ENCODE measurements at places on chromosomes 6 and 20.

- DNase-seq: no peak
- no peak overlapping the region for H3K27ac ChIP-seq
- H3K4me3 ChIP-seq: no peak overlapping the region
- peaks cover 16% of the 10 kb centered on the region for H3K4me1 ChIP-seq
- no peaks in the 10 kb centered on the region for H3K27me3 ChIP-seq
- H3K36me3 ChIP-seq: peaks cover 44% of the 10 kb centered on the region
Measured at GRCh38 chr6:152160346-152160745, 352.9 kb downstream of the ESR1 start.

DNA sequence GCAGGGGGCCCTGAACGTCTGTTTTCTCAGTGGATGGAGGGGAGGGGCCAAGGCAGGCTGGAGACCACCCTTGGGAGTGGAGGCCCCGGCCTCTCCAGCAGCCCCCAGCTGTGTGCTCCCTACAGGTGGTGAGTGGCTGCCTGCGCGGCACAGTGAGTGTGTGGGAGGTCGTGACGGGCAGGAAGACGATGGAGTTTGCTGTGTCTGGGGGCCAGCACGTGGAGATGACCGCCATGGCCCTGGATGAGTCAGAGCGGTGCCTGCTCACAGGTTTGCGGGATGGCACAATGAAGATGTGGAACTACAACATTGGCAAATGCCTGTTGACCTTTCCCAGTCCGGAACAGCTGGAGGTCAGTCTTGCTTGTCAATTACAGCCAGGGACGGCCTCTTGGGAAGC lies 52.6 kb downstream of the EFCAB8 start:
- H3K4me3 ChIP-seq: no peak overlapping the region
- no peak for DNase-seq
- H3K36me3 ChIP-seq: peaks cover 8% of the 10 kb centered on the region
- no peaks in the 10 kb centered on the region for H3K27me3 ChIP-seq
- H3K4me1 ChIP-seq: peaks cover 2% of the 10 kb centered on the region

- H3K4me1 ChIP-seq: peaks cover 46% of the 10 kb centered on the region
- H3K27ac ChIP-seq: peak overlapping the region; percentile 73
- H3K4me3 ChIP-seq: no peak overlapping the region
- peaks cover 20% of the 10 kb centered on the region for H3K27me3 ChIP-seq
- no peaks in the 10 kb centered on the region for H3K36me3 ChIP-seq
Measured at GRCh38 chr20:45318948-45319347, 10.8 kb upstream of the MATN4 start.

DNA sequence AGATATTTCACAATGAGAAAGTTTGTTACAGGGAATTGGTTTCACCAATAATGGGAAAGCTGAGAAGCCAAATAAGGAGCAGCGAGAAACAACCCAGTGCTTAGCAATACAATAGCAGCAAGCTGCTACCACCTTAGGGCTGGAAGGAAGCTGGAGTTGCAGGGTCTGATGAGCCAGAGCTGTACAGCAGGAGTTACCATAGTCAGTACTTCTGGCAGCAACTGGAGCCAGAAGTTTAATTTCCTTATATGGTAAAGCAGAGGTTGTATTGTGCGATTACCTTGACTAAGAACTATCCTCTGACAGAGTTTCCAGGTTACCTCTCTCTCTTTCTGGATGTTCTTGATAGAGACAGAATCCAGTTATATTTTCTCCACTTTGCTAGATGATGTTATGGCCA lies 137.1 kb upstream of the OLIG3 start:
- no peak overlapping the region for H3K27ac ChIP-seq
- peaks cover 9% of the 10 kb centered on the region for H3K4me1 ChIP-seq
- H3K27me3 ChIP-seq: peaks cover 6% of the 10 kb centered on the region
- no peaks in the 10 kb centered on the region for H3K36me3 ChIP-seq
- no peak for DNase-seq

GRCh38 chr6:41372832-41373626 lies 37.6 kb downstream of the NCR2 start:
- no peak for DNase-seq
- peaks cover 90% of the 10 kb centered on the region for H3K27me3 ChIP-seq
- peaks cover 2% of the 10 kb centered on the region for H3K36me3 ChIP-seq
- H3K4me1 ChIP-seq: peaks cover 33% of the 10 kb centered on the region
- no peak overlapping the region for H3K27ac ChIP-seq

- H3K4me1 ChIP-seq: peaks cover 8% of the 10 kb centered on the region
- no peak overlapping the region for H3K27ac ChIP-seq
- peaks cover 11% of the 10 kb centered on the region for H3K27me3 ChIP-seq
- no peak for DNase-seq
- H3K4me3 ChIP-seq: no peak overlapping the region
Measured at GRCh38 chr20:54015496-54015895, 54.9 kb downstream of the BCAS1 start.

GRCh38 chr20:39967806-39968205 lies 721.2 kb downstream of the MAFB start:
- no peaks in the 10 kb centered on the region for H3K27me3 ChIP-seq
- H3K4me1 ChIP-seq: no peaks in the 10 kb centered on the region
- no peak for DNase-seq
- no peak overlapping the region for H3K27ac ChIP-seq
- H3K36me3 ChIP-seq: no peaks in the 10 kb centered on the region
- H3K4me3 ChIP-seq: no peak overlapping the region

- H3K4me1 ChIP-seq: no peaks in the 10 kb centered on the region
- DNase-seq: no peak
- no peaks in the 10 kb centered on the region for H3K27me3 ChIP-seq
Measured at GRCh38 chr20:10965936-10966470, 292.2 kb upstream of the JAG1 start.

- H3K27me3 ChIP-seq: no peaks in the 10 kb centered on the region
- H3K4me1 ChIP-seq: no peaks in the 10 kb centered on the region
- peaks cover 46% of the 10 kb centered on the region for H3K36me3 ChIP-seq
- H3K4me3 ChIP-seq: no peak overlapping the region
- H3K27ac ChIP-seq: no peak overlapping the region
Measured at GRCh38 chr6:84193114-84193708, 34.2 kb downstream of the CEP162 start.

- DNase-seq: peak; percentile 85
- peak overlapping the region; percentile 42 for H3K4me3 ChIP-seq
- no peaks in the 10 kb centered on the region for H3K27me3 ChIP-seq
- peak overlapping the region; percentile 81 for H3K27ac ChIP-seq
Measured at GRCh38 chr6:116136933-116137340, 11.0 kb upstream of the COL10A1 start.

DNA sequence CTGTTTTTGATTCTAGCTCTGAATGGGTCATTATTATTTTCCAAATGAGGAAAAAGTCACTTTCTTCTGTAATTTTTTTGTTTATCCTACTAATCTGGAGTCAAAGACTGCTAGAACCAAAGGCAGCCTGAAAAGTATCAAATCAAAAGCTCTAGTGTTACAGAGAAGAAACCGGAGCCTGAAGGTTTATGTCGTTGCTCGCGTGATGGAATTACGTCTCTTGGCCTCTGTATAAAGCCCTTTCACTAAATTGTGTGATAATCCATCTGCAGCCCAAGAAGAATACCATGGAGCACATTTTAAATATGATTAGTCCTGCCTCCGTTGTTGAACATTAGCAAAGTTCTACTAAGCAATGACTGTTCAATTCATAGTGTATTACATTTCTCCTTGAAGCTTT lies 738.6 kb downstream of the C6orf118 start:
- H3K4me1 ChIP-seq: no peaks in the 10 kb centered on the region
- H3K27me3 ChIP-seq: no peaks in the 10 kb centered on the region
- DNase-seq: no peak

GRCh38 chr6:113699239-113699638 lies 157.9 kb upstream of the MARCKS start:
- no peaks in the 10 kb centered on the region for H3K36me3 ChIP-seq
- H3K4me1 ChIP-seq: no peaks in the 10 kb centered on the region
- no peak overlapping the region for H3K4me3 ChIP-seq
- no peak for DNase-seq

DNA sequence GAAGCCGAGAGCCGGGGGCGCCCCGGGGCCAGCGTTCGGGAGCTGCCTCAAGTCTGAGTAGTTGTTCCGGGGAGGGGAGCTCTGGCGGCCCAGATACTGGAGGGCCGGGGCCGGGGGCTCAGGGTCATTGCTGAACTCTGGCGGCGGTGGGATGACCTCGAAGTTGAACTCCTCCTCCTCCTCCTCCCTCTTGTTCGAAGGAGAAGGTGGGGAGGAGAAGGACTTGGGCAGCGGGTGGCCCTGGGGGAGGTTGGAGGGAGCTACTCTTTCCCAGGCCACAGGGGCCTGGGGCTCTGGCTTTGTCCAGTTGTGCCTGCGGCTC lies 37.7 kb downstream of the C6orf132 start:
- no peaks in the 10 kb centered on the region for H3K36me3 ChIP-seq
- H3K4me1 ChIP-seq: peaks cover 38% of the 10 kb centered on the region
- peak overlapping the region; percentile 62 for H3K27ac ChIP-seq
- H3K4me3 ChIP-seq: peak overlapping the region; percentile 51

DNA sequence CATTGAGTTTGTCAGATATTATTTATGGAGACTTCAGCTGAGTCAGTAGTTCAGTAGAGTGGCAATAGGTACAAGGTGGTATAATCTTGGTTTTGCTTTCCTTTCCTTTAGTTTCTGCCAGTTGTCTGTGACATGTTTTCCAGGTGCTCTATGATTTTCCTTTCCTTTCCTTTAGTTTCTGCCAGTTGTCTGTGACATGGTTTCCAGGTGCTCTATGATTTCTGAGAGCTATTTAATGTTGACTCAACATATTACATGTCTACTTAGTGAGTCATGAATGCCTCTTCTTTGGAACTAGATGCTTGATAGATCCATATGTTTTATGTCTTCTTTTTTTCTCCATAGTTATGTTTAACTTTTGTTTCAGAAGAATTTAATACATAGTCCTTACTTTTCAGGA lies 186.4 kb upstream of the DEFB112 start:
- DNase-seq: no peak
- no peak overlapping the region for H3K4me3 ChIP-seq
- no peak overlapping the region for H3K27ac ChIP-seq
- no peaks in the 10 kb centered on the region for H3K27me3 ChIP-seq
- H3K4me1 ChIP-seq: no peaks in the 10 kb centered on the region
- no peaks in the 10 kb centered on the region for H3K36me3 ChIP-seq

DNA sequence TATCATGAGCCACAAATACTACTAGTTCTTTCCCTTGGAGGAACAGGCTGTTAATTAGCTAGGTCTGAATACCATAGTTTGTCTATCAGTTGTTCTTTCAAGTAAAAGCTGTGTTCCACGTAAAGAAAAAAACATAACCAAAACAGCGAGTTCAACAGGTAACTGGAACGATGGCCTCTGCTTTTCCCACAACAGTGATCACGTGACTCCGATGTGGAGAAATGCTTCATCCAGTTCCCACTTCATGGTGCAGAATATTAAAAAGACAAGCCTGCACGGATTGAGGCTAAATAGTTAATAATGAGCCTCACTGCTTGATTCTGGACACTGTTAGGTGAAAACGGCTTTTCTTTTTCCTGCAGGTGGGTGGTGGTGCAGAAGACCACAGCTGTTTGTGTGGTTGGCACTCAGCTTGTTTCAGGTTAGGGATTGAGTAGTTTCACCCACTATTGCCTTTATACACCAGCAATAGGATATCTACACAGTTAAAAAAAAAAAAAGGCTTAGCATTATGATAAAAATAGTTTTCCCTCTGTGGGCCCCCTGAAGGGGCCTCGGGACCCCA lies 88.1 kb downstream of the DACT2 start:
- H3K36me3 ChIP-seq: no peaks in the 10 kb centered on the region
- no peak for DNase-seq
- H3K4me1 ChIP-seq: no peaks in the 10 kb centered on the region
- H3K27ac ChIP-seq: no peak overlapping the region
- H3K4me3 ChIP-seq: no peak overlapping the region

DNA sequence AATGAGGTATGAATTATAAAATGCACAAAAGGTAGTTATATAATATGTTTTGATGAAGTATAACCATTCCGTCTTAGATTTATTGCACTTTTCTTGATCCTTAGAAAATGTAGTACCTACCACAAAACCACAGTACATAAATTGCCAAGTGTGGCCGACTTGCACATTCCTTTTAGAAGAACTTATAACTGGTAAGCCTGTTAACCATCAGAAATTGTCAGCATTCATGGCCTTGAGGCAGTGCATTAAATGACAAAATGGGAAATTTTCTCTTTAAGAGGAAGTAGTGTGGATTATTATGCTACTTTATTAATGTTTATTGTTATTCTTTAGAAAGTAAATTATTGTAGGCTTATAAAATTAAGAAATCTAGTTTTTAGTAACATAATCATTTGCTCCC lies 29.6 kb downstream of the TAB2 start:
- H3K36me3 ChIP-seq: peaks cover 47% of the 10 kb centered on the region
- DNase-seq: no peak
- H3K4me1 ChIP-seq: peaks cover 51% of the 10 kb centered on the region
- no peak overlapping the region for H3K4me3 ChIP-seq

DNA sequence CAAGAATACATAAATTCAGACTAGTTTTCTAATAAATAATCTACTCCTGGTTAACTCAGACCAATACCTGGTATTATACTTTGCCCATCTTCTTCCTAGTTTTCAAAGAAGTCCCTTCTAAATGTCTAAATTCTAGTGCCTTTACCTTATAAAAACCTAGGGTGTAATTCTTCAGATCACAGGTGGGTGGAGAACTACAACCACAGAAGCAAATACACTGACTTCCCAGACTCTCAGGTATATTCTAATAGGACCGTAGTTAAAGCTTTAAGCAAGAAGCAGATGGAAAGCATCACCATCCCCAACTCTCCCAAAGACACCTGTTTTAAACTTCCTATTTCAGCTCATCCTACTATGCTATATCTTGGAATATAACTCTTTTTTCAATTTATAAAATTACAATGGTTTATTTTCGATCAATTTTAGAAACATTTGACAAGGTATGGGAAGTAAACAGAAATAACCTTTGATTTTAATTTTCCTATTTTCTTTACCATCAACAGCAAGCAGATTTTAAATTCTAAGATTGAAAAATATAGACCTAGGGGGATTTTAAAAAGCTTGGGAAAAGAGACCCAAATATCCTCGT lies 15.8 kb downstream of the MAN1A1 start:
- H3K27ac ChIP-seq: no peak overlapping the region
- H3K27me3 ChIP-seq: no peaks in the 10 kb centered on the region

- no peak overlapping the region for H3K27ac ChIP-seq
- H3K27me3 ChIP-seq: peaks cover 3% of the 10 kb centered on the region
- H3K4me1 ChIP-seq: peaks cover 39% of the 10 kb centered on the region
- H3K36me3 ChIP-seq: no peaks in the 10 kb centered on the region
Measured at GRCh38 chr6:138590796-138591709, 91.8 kb upstream of the NHSL1 start.

DNA sequence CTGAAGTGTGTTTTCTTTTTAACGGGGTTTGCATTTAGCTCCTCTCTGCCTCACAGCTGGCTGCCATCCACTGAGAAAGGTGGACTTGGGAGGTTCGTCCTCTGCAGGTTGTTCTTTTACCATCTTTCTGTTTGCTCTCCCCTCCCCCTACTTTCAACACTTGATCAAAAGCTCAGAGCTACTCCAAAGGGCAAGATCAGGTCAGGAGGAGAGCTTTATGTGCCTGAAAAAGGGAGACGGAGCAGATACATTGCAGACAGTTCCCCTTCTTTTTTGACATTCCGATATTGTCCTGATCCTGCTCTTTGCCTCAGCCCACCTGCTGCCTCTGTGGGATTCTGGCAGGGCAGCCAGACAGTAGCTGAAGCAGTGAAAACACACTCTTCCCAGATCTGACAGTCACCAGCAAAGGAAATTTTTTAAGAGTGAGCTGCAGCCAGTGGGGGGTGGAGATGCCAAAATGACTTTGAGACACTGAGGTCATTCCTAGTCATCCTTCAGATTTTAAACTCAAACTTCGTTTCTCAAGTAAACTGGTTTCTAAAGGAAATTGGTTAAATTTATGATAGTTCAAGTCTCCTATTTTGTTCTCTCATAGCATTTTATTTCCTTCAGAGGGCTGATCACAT lies 26.5 kb downstream of the SMLR1 start:
- peaks cover 9% of the 10 kb centered on the region for H3K4me1 ChIP-seq
- H3K27ac ChIP-seq: no peak overlapping the region
- DNase-seq: no peak
- H3K4me3 ChIP-seq: no peak overlapping the region

Measured in activated CD8-positive, alpha-beta memory T cell treated with anti-CD3 and anti-CD28 coated beads, Interleukin-2, amount 10 ng/mL, durations not matched to agents 7 days and 5 days (primary cell).